ENCODE measurements at places on chromosomes 7 and 10.
A peak's percentile ranks its signal among the peaks of the same experiment; 100 is the strongest.

- no peak for DNase-seq
These were observed 1.5 kb upstream of the FAM53B start for GRCh38 chr10:124745673-124746072.

GRCh38 chr7:117472335-117472734 lies 7.5 kb upstream of the CFTR start:
- DNase-seq: no peak

DNA sequence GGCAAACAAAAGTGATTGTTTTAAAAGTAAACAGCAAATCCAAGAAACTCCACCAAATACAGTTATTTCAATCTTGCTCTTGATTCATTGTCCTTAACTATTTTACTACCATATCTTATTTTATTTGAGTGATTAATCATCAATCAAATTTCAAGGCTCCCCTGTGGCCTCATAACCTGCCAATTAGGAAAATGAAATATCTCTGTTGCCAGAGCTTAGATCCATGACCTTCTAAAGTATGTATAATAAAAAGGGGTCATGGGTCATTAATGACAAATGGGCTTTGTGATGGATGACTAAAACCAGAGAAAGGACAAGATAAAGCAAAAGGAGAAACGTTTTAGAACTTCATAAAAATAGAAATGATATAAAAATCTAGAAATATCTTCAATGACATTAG lies 28.5 kb downstream of the NRCAM start:
- DNase-seq: no peak

DNA sequence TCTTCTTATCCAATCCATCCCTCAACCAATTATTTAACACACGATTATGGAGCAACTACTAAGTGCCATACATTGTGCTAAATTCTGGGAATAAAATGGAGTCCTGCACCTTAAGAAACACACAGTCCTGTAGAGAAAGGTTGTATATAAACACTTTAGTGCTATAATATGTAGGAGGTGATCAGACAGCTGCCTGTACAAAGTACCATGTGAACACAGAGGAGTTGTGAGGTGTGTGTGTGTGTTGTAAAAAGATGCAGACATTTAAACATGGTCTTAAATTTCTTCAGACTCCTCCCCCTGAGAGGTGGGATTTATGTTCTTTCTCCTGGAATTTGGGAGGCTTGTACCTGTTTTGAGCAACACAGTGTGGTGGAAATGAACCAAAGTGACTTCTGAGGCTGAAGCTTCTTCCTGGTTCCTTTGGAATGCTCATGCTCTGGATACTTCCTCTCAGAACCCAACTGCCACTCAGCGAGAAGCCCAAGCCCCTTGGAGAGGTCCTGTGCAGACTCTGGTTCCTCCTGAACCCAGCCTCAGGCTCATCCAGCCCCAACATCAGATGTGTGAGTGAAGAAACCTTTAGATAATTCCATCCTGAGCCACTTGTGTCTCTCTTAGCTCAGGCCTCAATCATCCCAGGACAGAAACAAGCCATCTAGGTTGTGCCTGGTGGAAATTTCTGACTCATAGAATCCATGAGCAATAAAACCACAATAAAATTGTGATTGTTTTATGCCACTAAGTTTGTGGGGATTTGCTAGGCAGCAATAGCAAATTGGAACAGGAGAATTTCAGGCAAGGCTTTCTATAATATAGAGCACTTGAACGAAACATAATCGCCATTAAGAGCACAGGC lies 161.2 kb upstream of the FAM3C start:
- DNase-seq: no peak

- peak; percentile 8 for DNase-seq
These were observed 33.1 kb downstream of the GPRIN2 start for GRCh38 chr10:46523119-46523961.

Data from activated CD4-positive, alpha-beta memory T cell treated with anti-CD3 and anti-CD28 coated beads for 36 hours (primary cell).